ENCODE measurements at places on chromosomes 7 and 10. TPM values are rescaled to one million over a fixed set of nuclear protein-coding genes. Genes with fewer than 3 reads are reported as not detected.

The PTPN20 gene
- not detected for total RNA-seq

The TBX20 gene
- total RNA-seq: 0.36 TPM

The FBH1 gene
- total RNA-seq: 60.8 TPM

The DDC gene
- total RNA-seq: not detected

The C10orf53 gene
- total RNA-seq: not detected

The SSC4D gene
- 0.56 TPM for total RNA-seq

The OR2A7 gene
- total RNA-seq: not detected

The CARD11 gene
- total RNA-seq: 0.18 TPM

The BUB3 gene
- 346 TPM for total RNA-seq

The MMD2 gene
- total RNA-seq: not detected

The PILRA gene
- not detected for total RNA-seq

The SPRN gene
- 0.36 TPM for total RNA-seq

The CNPY1 gene
- total RNA-seq: not detected

The SNX10 gene
- not detected for total RNA-seq

The NEUROG3 gene
- total RNA-seq: not detected

The LZTS2 gene
- total RNA-seq: 17.8 TPM

The LDB3 gene
- total RNA-seq: 0.28 TPM

The CASP2 gene
- 25.6 TPM for total RNA-seq

The NSUN5 gene
- total RNA-seq: 10.0 TPM

The GTF2IRD2 gene
- total RNA-seq: 2.9 TPM

The CFAP58 gene
- total RNA-seq: 0.83 TPM

The HEPACAM2 gene
- total RNA-seq: under 0.01 TPM

The SEMA3C gene
- total RNA-seq: 116 TPM

The VWA2 gene
- total RNA-seq: not detected

The CYP3A4 gene
- not detected for total RNA-seq

The ZNF853 gene
- total RNA-seq: 3.3 TPM

The VWDE gene
- 0.18 TPM for total RNA-seq

The MRC1 gene
- not detected for total RNA-seq

The PSPH gene
- total RNA-seq: 48.4 TPM

The PALS2 gene
- 15.4 TPM for total RNA-seq

The PRRT4 gene
- total RNA-seq: not detected

The CTAGE6 gene
- 0.18 TPM for total RNA-seq

The SLC29A4 gene
- 2.5 TPM for total RNA-seq

The GPC2 gene
- 1.4 TPM for total RNA-seq

The EEPD1 gene
- 8.1 TPM for total RNA-seq

The TRIM50 gene
- not detected for total RNA-seq

The STAMBPL1 gene
- total RNA-seq: 32.8 TPM

The AKR1B1 gene
- 72.2 TPM for total RNA-seq

The PDK4 gene
- total RNA-seq: under 0.01 TPM

The CYP17A1 gene
- total RNA-seq: not detected

The TMEM236 gene
- total RNA-seq: not detected

The PRTFDC1 gene
- total RNA-seq: 17.9 TPM

The CCDC146 gene
- total RNA-seq: 0.83 TPM

The FAM25A gene
- not detected for total RNA-seq

The PNLIP gene
- not detected for total RNA-seq

The ODAD2 gene
- total RNA-seq: 1.1 TPM

The ZNF804B gene
- total RNA-seq: not detected

Measured in IMR-90 (cell line).